Bronchial epithelial cell (primary cell): ENCODE measurements at places on chromosomes 12 and 14. TPM values are rescaled to one million over a fixed set of nuclear protein-coding genes. Genes with fewer than 3 reads are reported as not detected.

- peak; percentile 38 for DNase-seq
Observed at GRCh38 chr12:124385219-124385969, 90.5 kb downstream of the RFLNA start.

- peak; percentile 39 for DNase-seq
Observed at GRCh38 chr14:21978184-21978998, 304.8 kb upstream of the OR4E1 start.

Gene MDGA2
- total RNA-seq = not detected in 2 replicates

Gene RDH16
- total RNA-seq = 0.51 and 1.6 TPM in 2 replicates

Gene MMP19
- 0.13 and 0.53 TPM in 2 replicates for total RNA-seq

DNA sequence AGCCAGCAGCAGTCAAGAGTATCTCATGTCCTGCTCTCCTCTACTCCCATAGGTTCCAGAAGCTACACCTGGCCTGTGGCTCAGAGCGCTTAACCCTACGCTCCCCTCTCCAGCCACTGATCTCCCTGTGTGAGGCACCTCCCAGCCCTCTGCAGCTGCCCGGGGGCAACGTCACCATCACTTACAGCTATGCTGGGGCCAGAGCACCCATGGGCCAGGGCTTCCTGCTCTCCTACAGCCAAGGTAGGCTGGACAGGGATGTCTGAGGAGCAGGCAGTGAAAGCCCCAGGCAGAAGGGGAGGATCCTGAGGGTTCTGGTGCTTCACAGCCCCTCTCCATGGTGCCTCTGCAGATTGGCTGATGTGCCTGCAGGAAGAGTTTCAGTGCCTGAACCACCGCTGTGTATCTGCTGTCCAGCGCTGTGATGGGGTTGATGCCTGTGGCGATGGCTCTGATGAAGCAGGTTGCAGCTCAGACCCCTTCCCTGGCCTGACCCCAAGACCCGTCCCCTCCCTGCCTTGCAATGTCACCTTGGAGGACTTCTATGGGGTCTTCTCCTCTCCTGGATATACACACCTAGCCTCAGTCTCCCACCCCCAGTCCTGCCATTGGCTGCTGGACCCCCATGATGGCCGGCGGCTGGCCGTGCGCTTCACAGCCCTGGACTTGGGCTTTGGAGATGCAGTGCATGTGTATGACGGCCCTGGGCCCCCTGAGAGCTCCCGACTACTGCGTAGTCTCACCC is 3.6 kb downstream of the LRP10 start:
- no peak for DNase-seq

DNA sequence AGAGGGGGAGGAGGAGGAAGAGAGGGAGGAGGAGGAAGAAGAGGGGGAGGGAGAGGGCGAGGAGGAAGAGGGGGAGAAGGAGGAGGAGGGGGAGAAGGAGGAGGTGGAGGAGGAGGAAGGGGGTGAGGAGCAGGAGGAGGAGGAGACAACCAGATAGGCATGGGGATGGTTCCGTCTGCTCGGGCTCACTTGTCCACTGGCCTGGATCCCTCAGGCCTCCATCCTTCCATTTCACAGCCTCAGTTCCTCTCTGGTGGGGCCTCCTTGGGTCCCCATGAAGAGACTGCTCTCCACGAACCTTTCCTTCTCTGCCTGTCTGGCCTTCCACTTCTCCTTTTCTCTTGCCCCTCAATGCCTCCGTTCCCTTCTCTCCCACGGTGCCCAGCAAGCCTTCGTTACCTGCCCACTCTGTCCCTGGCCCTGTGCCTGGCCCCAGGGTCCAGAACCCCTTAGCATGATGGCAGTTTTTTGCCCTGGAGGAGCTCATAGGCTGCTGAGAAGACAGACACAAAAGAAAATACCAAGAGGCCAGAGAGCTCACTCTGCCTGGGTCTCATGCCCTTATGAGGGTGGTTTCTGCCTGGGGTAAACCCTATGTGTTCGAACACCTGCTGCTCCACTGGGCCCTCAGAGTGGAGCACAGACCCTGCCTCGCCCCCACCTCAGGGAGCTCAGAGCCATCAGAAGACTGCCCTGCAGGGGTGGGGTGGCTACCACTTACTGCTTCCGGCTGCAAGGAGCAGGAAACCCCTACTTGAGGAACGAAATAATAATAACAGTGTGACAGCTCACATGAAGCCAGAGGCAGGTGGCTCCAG is 11.7 kb upstream of the CACNA2D4 start:
- no peak for DNase-seq

Gene HPD
- 0.79 TPM in 1 of 2 replicates, not detected in the other for total RNA-seq

DNA sequence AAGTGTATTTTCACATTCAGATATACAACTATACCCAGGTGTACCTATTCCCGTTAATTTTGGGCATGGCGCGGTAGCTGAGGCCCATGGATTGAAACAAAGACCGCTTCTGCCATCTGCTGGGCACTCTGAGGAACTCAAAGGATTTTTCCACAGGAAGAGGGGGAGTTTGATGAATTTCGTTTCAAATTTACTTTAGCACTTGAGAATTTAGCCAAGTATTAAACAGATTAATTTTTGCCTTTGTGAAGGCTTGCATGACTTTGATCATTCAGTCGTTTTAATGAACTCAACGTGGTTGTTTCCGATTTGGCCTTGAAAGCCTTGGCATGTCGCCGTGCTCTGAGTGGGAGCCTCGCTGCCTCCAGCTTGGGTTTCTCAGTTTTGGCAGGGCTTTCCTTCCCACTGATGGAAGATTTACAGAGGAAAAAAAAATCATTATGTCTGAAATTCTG is 153.2 kb upstream of the DDHD1 start:
- peak; percentile 36 for DNase-seq

GRCh38 chr12:63149909-63150712 is 890 bp downstream of the AVPR1A start:
- no peak for DNase-seq

Gene FOXG1
- total RNA-seq = not detected in 2 replicates

DNA sequence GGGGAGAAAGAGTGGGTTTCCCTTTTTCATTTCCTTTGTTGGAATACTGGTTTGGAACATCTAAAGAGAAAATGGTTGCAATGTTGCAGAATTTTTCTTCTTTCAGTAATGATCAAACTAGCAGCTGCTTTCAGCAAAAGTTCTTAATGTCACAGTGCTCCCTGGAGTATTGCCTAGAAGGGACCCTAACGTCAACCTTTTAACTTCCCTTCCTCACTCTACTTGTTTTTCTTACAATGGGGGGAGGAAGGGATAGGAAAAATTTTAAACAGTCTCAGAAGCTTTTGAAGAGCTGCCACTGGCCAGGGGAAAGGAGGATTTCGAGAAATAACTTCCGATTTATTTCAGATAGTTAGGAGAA is 521.8 kb downstream of the MED13L start:
- DNase-seq = no peak

DNA sequence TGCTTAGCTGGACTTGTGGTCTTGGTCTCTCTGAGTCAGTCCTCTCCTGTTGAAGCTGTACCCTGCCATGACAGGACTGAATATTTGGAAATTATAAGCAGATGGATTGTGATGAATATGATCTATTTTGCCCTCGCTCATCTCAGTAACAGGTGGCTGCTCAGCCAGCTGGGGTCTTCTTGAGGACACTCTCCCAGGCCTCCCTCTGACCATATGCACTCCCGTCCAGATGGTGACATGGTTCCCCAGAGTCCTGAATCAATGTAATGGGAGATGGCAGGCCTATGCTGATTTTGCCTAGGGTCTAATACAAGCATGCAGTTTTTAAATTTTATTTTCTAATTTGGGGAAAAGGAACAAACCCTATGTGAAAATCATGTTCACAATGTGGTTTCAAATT is 63.1 kb upstream of the TRHDE start:
- DNase-seq = no peak

GRCh38 chr14:57402173-57402852 is 11.9 kb downstream of the NAA30 start:
- DNase-seq = no peak

DNA sequence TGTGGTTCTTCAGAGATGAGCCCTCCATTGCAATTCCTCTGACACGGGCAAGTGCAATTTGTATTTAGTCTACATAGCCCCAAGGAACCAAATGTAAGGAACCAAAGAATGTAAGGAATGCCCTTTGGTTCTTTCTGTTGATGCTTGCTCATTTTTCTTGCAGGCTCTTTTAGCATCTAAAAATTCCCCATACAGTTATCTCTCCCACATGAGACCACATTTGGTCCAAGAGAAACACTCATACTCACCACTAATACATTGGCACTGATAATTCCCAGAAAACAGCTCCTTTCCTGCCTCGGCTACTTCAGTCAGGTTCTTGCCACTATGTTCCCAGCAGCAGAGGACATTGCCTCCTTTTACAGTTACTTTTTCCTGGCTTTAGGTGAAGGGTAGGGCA is 332.6 kb downstream of the AEBP2 start:
- DNase-seq = no peak

Gene ARMH4
- under 0.01 and 0.51 TPM in 2 replicates for total RNA-seq

DNA sequence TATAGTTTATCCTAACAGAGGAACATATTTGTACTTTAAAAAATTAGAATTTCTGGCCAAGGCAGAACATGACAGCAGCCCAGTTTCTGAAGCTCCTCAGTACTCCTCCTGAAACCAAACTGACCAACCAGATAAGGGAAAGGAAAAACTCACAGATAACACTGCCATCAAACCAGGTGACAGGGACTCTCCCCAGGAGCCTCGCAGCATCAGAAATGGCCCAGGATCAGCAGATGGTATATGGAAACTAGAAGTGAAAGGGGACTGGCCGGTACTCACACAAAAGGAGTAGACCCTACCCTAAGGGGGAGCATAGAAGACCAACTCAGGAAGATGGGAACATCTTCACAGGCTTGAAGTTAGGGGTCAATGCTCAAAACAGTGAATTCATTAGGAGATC is 22.0 kb downstream of the GALC start:
- no peak for DNase-seq

GRCh38 chr12:8513256-8513655 is at the start of gene CLEC4D:
TSS of gene CLEC4D (plus strand) at chr12:8513503. CDS start at chr12:8513733, 230 bp downstream.
- DNase-seq = no peak

Gene GDF3
- not detected in 2 replicates for total RNA-seq

- peak; percentile 28 for DNase-seq
Observed at GRCh38 chr12:74801625-74802024, 264.0 kb downstream of the ATXN7L3B start.

Gene ASB2
- 0.13 and 0.26 TPM in 2 replicates for total RNA-seq

GRCh38 chr14:56846970-56847930 is 37.0 kb upstream of the OTX2 start:
- DNase-seq = no peak

Gene SCN8A
- under 0.01 and 0.77 TPM in 2 replicates for total RNA-seq

DNA sequence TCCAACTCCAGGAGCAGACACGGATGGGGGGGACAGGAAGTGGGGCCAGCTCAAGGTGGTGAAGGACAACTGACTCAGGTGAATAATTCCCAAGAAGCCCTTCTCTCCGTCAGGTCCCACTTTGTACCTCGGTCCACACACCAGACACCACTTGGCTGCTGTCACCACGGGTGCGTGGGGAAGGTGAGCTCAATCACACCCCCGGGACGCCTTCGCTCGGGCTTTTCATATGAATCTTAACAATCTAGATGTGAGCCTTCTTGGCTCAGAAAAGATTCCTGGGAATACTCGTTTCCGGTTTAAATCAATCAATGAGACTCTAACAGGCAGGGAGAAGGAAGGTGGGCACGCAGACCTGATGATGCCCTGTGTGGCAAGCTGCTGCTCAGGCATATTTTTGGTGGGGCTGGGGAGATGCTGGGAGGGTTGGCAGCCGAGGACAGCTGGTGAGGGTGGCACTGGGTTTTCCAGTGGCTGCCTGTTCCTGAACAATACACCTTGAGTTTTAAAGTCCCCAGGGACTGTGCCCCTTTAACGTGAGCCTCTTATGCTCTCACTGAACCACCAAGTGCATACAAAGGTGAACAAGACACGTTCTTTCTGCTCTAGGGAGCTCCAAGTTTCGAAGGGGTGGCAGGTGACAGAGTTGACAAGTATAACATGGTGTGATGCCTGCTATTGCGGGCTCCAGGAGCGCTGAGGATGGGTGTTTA is 5.1 kb downstream of the TESC start:
- no peak for DNase-seq

DNA sequence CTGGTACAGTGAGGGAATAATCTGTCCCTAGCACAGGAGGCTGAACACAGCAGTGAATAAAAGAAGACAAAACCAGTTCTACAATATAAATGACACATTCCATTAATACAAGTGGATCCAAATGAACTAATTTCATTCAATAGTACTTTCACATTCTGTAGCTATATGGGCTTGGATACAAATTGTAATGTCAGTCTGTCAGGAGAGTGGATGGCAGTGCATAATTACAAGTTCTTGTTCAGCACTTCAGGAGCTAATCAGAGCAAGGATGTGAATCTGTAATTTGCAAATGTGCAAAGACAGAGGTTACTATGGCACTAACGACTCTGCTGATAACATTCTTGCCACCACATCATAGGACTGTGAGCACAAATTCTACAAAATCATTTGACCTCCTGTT is 697.9 kb downstream of the DIO2 start:
- no peak for DNase-seq

- DNase-seq = no peak
Observed at GRCh38 chr12:41442896-41443295, 254.8 kb downstream of the PDZRN4 start.

Gene INHBE
- 0.26 and 1.3 TPM in 2 replicates for total RNA-seq

Gene MMAB
- total RNA-seq = 33.5 and 36.9 TPM in 2 replicates

Gene KRT71
- not detected in 2 replicates for total RNA-seq

Gene TC2N
- 46.1 and 48.1 TPM in 2 replicates for total RNA-seq

- DNase-seq = peak; percentile 64
Observed at GRCh38 chr12:9902539-9903228, 21.4 kb downstream of the KLRF2 start.

DNA sequence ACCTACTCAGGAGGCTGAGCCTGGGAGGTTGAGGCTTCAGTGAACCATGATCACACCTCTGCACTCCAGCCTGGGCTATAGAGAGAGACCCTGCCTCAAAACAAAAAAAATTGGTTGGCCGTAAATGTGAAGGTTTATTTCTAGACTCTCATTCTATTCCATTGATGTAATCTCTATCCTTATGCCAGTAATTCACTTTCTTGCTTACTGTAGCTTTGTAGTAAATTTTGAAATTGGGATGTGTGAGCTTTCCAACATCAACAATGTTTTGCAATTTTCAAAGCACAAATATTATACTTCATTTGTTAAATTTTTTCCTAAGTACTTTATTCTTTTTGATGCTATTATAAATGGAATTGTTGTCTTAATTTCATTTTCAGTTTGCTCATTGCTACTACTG is 24.6 kb downstream of the LIN52 start:
- DNase-seq = no peak

- DNase-seq = no peak
Observed at GRCh38 chr12:83113945-83114344, 427.2 kb downstream of the TMTC2 start.

Gene ISCA2
- total RNA-seq = 8.6 and 11.3 TPM in 2 replicates
